ENCODE measurements at places on chromosomes 7 and 10.

DNA sequence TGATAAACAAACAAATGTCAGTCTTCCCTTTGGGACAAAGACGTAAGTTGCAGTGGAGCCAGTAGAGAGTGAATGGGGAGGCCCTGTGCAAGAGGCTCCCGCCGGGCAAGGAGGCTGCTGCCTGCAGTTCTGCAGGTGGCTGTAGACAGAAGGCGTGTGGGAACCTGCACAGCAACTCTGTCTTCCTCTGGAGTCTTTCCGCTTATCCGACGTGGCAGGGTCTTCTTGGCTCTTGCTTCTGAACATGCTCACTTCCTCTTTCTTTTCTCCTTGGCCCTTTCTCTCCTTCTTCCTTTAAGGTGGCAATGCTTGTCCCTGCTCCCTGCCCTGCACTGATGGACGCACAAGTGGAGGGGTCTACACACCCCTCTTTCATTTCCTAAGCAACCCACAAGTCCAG lies 122.5 kb downstream of the HIPK2 start:
- DNase-seq = no peak

GRCh38 chr7:151095123-151095797 lies 9.0 kb downstream of the AGAP3 start:
- DNase-seq = no peak

DNA sequence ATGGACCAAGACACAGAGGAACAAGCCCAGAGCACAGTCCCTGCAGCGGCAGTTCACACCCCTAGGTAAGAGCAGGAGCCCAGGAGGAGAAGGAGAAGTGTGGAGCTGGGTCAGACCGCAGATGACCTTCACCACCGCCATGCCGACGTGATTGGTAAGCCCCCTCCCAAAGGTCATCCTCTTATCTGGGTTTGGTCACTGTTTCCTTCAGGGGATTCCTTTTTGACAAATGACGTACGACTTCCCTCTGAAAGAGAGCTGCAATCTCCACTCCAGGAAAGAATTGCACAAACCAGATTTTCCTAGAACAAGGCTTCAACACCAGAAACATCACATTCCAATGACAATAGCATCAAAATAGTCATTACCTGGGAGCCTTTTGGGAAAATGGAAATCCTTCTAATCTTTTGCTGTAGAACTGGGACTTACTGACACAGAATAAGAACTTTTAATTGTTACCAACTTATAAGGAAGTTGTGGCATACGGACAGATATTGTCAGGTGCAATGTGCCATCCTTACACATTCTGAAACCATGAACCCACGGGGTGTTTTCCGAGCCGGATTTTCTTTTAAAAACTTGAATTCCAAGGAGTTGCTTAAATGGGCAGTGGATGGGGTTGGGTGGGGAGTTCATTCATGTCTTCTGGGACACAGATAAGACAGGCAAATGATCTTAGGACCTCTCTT lies 20.8 kb upstream of the ADAM12 start:
- DNase-seq = no peak

GRCh38 chr10:54011117-54011516 lies 789.9 kb downstream of the PCDH15 start:
- DNase-seq = no peak

DNA sequence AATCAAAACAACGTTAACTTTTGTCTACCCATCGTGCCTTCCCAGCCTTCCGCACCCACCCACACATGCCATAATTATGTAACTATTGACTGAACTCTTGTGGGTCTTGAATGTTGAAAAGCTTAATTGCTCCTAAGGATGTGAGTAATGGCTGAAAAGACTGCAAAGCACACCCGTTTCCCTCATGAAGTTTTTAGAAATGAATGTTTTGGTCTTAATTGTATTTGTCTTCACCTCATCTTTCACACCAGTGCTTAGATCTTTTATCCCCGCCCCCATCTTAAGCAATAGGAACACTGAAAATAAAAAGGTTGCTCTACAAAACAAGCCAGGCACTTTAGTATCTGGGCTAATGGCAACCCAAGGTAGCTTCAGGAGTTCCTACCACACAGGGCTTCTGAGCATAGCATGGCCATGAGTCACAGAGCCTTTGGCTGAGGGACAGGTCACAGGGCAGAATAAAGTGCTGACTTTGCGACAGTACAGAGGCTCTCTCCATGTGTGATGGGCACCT lies 690.5 kb downstream of the PARD3 start:
- DNase-seq = no peak

GRCh38 chr10:127526161-127526560 lies 22.9 kb upstream of the NPS start:
- DNase-seq = no peak

DNA sequence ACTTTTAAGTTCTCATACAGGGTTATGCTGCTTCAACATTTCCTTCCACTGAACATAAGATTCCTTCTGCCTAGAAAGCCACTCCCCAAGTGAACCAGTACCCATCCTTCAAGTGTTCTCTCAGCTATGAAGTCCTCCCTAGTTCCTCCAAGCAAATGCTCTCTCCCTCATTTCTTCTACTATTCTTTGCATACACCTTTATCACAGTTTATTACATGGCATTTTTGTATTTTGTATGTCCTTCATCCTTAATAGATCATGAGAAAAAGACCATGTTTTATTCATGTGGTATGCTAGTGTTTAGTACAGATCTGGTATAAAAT lies 1.9 kb downstream of the SYPL1 start:
- no peak for DNase-seq

DNA sequence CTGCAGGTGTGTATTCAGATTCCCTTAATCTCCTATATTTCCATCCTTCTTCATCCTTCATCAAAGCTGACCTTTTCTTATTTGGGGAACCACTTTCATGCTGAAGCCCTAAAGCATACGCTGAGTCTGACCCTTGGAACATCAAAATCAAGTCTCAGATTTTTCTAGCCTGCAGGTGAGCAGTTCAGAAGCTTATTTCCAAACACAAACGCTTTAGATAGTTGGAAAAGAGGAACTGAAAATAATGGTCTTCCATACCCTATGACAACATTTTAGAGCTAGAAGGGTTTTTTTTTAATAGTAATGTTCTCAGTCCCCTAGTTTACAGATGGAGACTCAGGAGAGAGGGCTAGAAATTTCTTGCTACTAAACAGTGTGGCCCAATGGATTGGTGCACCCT lies 1.6 kb upstream of the AGK start:
- DNase-seq = no peak

DNA sequence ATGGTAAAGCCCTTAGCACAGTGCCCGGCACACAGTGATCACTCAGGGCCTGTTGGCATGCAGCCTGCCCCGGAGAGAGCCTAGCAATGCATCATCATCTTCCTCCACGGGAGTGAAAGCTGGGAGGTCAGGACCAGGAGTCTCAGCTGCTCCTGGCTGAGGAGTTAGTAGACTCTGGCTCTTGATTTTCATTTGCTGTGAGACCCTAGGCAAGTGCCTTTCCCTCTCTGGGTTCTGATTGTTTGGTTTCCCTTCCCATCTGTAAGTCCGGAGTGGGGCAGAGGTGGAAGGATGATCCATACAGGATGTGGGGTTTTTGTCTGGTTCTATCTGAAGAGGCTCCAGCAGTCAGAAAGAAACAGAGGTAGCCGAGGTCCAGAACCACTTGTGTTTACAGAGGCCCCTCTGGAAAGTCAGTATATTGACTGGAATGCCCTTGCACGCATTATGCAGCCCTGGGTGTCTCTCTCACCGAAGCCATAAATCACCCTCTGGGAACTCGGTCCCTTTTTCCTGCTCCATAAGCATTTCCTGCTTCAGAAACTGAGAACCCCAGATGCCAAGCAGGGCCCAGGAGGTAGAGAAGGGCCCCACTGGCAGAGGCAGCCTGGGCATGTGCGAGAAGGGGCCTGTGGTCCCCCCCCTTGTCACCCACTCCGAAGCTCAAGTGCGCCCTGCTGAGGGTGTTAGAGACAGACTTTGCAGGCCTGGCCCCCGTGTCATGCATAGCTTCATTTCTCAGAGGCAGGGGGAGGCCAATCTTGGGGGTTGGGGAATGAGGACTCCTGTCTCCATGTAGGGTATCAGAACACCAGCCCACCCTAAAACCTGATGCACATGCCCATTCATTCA lies 8.5 kb downstream of the UNC5B start:
- no peak for DNase-seq

- DNase-seq = no peak
Measured at GRCh38 chr7:30479202-30480120, 877 bp upstream of the NOD1 start.

DNA sequence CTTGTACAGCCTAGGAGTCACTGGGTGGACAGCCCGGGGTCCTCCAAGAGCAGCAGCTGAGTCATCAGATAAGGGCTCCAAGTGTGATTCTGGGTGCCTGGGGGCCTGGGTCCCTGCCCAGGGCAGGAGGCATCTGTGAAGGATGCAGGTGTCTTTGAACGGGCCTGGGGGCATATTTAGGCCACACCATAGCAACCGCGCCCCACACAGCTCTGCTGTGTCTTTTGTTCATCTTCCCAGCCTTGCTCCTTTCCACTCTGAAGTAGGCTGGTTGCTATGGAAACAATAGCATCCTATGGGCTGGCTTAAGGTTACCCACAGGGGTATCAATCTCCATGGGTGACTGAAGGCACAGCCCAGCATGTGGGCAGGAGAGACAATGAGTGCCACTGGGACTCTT lies 324.7 kb downstream of the TCERG1L start:
- DNase-seq = no peak

DNA sequence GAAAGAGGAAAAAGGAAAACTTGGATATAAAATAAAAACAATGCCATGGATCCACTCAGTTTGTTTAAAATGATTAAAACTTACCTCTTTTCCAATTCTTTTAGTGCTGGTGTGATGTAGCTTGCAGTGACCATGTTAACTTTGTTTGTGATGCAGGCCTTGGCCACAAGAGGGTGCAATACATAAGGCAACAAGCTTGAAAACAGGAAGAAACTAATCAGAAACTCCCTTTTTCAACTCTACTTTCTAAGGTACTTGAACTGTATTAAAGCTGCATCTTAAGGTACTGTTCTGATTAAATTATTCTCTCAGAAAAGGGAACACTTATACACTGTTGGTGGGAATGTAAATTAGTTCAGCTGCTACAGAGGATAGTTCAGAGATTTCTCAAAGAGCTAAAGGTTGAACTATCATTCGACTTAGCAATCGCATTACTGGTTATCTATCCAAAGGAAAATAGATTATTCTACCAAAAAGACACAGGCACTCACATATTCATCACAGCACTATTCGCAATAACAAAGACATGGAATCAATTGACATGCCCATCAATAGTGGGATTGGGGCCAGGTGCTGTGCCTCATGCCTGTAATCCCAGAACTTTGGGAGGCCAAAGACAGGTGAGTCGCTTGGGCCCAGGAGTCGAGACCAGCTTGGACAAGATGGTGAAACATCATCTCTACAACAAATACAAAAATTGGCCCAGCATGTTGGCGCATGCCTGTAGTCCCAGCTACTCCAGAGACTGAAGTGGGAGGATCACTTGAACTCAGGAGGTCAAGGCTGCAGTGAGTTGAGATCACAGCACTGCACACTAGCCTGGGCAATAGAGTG lies 50.9 kb downstream of the AASS start:
- no peak for DNase-seq

Data from activated naive CD4-positive, alpha-beta T cell (primary cell).